ENCODE measurements at places on chromosomes 2 and 18.
A peak's percentile ranks its signal among the peaks of the same experiment; 100 is the strongest.

GRCh38 chr2:98749066-98749450, 18.1 kb upstream of the MGAT4A start:
- DNase-seq: peak; percentile 62

GRCh38 chr2:160062292-160063005, at the start of gene PLA2R1:
Gene PLA2R1, minus strand, starts transcription at chr2:160062615. Its CDS starts 212 bp downstream, at chr2:160062403.
- no peak for DNase-seq

- DNase-seq: no peak
Measured at GRCh38 chr2:66938471-66938967, 458.6 kb upstream of the ETAA1 start.

- no peak for DNase-seq
Measured at GRCh38 chr2:15808204-15808910, 132.0 kb upstream of the MYCN start.

DNA sequence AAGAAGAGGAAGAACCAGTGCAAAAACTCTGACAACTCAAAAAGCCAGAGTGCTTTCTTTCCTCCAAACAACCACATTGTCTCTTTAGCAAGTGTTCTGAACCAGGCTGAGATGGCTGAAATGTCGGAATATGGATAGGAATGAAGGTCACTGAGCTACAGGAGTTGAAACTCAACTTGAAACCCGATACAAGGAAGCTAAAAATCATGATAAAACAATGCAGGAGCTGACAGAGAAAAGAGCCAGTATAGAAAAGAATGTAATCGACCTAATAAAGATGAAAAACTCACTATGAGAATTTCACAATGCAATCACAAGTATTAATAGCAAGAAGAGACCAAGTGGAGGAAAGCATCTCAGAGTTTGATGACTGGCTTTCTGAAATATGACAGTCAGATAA, 15.0 kb upstream of the EIF2AK3 start:
- no peak for DNase-seq

GRCh38 chr2:54271189-54271588, 15.2 kb upstream of the TSPYL6 start:
- no peak for DNase-seq

- no peak for DNase-seq
Measured at GRCh38 chr2:215900843-215901242, 112.5 kb downstream of the MREG start.

GRCh38 chr2:44817256-44817655, 124.2 kb upstream of the SIX3 start:
- DNase-seq: no peak

DNA sequence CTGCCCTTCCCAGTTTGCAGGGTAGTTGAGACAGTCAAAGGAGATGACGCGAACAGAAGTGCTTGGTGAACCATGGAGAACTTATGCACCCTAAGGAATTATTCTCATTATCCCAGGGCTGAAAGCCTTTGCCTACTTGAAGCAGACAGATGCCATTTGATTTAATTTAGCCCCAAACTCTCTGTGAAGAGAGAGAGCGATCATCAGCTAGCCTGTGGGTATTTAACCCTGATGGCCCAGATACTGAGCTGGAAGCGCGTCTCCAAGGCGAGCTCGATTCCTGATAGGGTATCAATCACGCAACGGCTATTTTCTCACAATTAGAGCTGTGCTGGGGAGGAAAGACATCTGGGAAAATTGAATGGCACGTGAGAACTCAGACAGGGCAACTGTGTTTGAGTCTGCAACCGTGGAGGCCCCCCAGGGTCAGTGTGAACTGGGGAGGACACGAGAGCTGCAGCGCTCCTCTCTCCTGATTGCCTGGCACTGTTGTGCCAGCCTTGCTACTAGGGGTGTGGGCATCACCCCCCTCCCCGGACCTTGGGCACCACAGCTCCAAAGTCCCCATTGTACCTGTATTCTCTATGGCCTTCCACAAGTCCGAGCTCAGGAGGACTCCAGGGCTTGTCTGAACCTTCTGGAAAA, 73.2 kb downstream of the CAPN13 start:
- no peak for DNase-seq

GRCh38 chr2:51649366-51649765, 617.4 kb upstream of the NRXN1 start:
- DNase-seq: no peak

DNA sequence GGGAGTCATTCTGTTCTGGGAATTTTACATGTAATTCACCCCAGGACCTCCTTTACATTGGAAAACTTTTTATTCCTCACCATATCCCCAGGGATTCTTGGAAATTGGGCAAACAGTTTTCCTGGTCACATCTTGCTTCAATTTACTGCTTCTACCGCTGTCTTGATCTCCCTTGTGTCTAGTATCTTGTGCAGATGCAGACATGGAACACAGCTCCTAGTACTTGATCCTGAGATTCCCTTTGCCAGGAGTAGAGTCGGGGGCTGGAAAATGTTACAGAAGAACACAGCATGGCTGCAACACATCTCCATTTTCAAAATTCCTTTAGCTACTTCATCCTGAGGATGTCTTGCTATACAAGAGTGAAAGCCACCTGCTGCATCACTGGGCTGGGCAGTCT, 472.8 kb downstream of the PLCL1 start:
- DNase-seq: no peak

GRCh38 chr2:6370753-6371551, 494.8 kb downstream of the CMPK2 start:
- no peak for DNase-seq

GRCh38 chr2:161199912-161200701, 39.9 kb downstream of the TANK start:
- DNase-seq: no peak
